ENCODE measurements at places on chromosomes 6 and 20. TPM values are rescaled to one million over a fixed set of nuclear protein-coding genes. Genes with fewer than 3 reads are reported as not detected.

GRCh38 chr6:148231572-148231971 lies 111.1 kb upstream of the SASH1 start:
- H3K36me3 ChIP-seq = no peaks in the 10 kb centered on the region
- no peaks in the 10 kb centered on the region for H3K27me3 ChIP-seq
- H3K4me3 ChIP-seq = no peak overlapping the region
- DNase-seq = no peak

GRCh38 chr6:113995634-113996033 lies 24.7 kb upstream of the HDAC2 start:
- peak overlapping the region; percentile 32 for H3K27ac ChIP-seq
- peak; percentile 82 for DNase-seq
- H3K36me3 ChIP-seq = no peaks in the 10 kb centered on the region
- peaks cover 2% of the 10 kb centered on the region for H3K4me1 ChIP-seq
- no peak overlapping the region for H3K4me3 ChIP-seq
- H3K27me3 ChIP-seq = no peaks in the 10 kb centered on the region

GRCh38 chr20:62818592-62819493 lies 2.0 kb downstream of the COL9A3 start:
- H3K27me3 ChIP-seq = no peaks in the 10 kb centered on the region
- H3K27ac ChIP-seq = no peak overlapping the region
- DNase-seq = peak; percentile 89
- H3K4me3 ChIP-seq = no peak overlapping the region

GRCh38 chr6:160248538-160248937 lies 10.1 kb downstream of the SLC22A2 start:
- H3K27ac ChIP-seq = no peak overlapping the region
- H3K4me3 ChIP-seq = no peak overlapping the region
- H3K27me3 ChIP-seq = no peaks in the 10 kb centered on the region
- no peaks in the 10 kb centered on the region for H3K4me1 ChIP-seq

- H3K4me3 ChIP-seq = no peak overlapping the region
- no peaks in the 10 kb centered on the region for H3K27me3 ChIP-seq
- no peaks in the 10 kb centered on the region for H3K4me1 ChIP-seq
- no peak overlapping the region for H3K27ac ChIP-seq
- DNase-seq = no peak
- no peaks in the 10 kb centered on the region for H3K36me3 ChIP-seq
These were observed 564.0 kb downstream of the CD109 start for GRCh38 chr6:74259981-74260380.

Gene IL17A
- total RNA-seq = not detected

GRCh38 chr6:57147955-57148858 lies 23.9 kb upstream of the BAG2 start:
- no peak overlapping the region for H3K27ac ChIP-seq
- DNase-seq = no peak
- no peaks in the 10 kb centered on the region for H3K4me1 ChIP-seq
- no peak overlapping the region for H3K4me3 ChIP-seq
- H3K27me3 ChIP-seq = no peaks in the 10 kb centered on the region
- H3K36me3 ChIP-seq = peaks cover 3% of the 10 kb centered on the region

Gene GPANK1
- total RNA-seq = 16.5 TPM

DNA sequence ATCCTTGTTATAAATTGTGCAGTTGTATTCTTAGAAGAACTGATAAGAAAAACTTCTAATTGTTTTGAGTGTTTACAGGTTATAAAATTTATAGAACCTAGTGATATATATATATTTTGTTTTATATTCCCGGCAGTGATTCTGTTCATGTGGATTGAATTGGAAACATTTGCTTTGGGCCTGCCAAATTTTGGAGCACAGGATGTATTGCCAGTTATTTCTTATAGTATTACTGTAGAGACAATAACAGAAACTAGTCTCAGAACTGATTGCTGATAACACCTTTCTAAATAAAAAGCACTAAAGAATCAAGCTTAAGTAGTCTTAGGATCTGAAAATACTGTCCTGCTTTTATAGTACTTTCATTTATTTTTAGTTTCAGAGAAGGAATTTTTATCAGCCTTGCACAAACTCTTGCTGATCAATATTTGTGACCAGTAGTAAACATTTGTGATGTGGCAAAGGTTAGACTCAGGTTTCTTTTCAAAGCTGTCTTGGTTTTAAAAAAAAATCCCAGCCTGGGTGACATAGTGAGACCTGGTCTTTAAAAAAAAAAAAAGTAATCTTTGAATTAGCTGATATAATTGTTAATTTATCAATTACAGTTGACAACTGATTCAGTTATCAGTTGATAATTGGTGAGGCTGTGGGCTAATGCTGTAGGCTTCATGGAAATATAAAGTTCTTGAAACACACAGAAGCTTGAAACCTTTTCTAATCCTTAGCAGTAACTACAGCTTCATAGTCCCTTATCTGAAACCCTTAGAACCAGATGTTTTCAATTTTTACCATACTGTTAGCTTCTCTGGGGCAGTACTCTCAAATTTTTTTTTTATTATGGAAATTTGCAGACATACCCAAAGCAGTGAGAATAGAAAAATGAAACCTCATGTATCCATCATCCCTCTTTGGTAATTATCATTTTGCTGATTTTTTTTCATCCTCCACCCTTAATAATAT lies 42.4 kb downstream of the RNGTT start:
- no peaks in the 10 kb centered on the region for H3K36me3 ChIP-seq
- no peak overlapping the region for H3K27ac ChIP-seq
- no peaks in the 10 kb centered on the region for H3K4me1 ChIP-seq
- H3K4me3 ChIP-seq = no peak overlapping the region

Gene PROKR2
- total RNA-seq = not detected

DNA sequence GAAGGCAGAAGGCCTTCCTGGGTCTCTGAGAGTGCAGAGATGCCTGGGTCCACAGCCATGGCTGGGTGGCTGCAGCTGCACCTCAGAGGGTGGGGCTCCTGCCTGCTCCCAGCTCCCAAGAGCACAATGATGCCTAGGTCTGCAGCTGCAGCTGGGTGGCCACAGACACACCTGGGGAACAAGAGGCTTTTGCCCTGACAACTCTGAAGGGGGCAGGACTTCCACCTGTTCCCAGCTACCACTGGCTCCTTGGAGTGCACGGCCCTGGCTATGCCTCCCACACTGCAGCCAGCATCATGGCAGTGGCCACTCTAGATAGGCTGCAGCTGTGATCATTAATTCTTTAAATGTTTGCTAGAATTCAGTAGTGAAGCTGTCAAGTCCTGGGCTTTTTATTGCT lies 511.3 kb downstream of the ADGRB3 start:
- H3K27ac ChIP-seq = no peak overlapping the region
- no peak overlapping the region for H3K4me3 ChIP-seq
- no peaks in the 10 kb centered on the region for H3K36me3 ChIP-seq
- H3K27me3 ChIP-seq = no peaks in the 10 kb centered on the region

Measured in aorta (tissue), 5 donors.